Activated CD8-positive, alpha-beta memory T cell treated with anti-CD3 and anti-CD28 coated beads for 48 hours (primary cell): ENCODE measurements at places on chromosomes 3 and 15.

DNA sequence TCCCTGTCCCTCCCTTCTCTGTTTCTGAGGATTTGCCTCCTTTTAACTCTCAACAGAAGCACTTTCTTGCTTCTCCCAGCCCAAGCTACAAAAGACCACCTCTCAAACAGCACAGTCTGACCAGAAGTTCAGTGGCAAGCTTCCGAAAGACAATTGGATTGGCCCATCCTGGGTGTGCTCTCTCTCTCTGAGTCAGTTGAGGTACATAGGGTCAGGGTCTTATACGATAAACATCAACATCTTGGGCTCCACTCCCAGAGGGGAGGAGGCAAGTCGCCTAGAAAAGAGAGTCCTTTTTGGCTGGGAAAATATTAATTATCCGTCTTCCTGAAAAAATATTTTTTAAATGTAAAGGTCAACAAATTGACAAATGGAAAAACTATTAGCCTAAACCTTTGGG lies 155.8 kb downstream of the TMCO5A start:
- DNase-seq = no peak

DNA sequence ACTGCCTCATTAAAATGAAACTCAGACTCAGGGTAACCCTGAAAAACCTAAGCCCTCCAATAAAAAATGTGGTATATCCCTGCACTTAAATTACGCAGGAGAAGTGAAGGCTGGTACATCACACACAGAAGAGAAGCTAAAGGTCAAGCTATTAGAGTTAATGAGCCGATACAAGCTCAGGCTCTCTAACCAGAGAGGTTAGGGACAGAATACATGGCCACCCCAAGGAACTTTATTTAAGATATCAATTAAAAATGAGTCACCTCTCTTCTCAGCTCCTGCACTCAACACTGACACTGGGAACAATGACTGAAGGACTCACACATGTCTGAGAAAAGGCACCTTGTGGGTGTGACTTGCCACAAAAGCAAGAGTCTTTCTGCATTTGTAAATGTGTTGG lies 800.6 kb upstream of the CFAP20DC start:
- no peak for DNase-seq

DNA sequence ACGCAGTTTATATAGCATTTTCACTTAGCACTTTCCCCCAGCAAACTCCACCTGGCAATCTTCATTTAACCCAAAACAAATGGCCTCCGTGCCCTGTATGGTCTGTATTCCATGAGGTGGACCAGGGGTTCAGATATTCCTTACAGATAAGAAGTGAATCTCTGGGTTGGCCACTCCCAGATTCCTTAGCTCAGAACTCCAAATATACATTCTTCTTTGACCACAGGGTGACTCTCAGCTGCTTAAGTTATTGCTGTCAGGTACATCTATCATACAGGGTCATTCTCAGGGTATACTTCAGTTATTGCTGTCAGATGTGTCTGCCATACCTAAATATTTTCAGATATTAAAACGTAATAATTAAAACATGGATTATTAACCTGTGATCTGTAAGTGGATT lies 229.8 kb downstream of the TBL1XR1 start:
- no peak for DNase-seq

DNA sequence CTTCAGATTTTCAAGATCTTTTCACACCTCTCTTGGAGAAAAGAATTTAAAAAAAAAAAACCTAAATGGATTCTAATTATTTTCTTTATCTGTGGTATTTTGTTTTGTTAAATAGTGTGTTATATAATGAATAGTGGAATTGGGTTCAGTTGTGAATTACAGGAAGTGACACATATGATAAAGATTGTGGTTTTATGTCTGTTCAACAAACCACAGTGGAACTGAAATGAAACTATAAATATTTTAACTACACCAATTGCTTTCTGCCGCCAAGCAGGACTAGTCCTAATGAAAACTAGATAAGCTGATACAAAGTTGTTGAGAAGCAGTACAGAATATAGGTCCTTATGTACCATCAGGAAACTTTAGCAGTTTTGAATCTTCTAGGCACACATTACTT lies 121.6 kb downstream of the UBE2E2 start:
- DNase-seq = no peak

GRCh38 chr3:174193604-174194003 lies 665.5 kb upstream of the NAALADL2 start:
- DNase-seq = no peak

GRCh38 chr3:184300378-184300720 lies 1.3 kb downstream of the PSMD2 start:
- no peak for DNase-seq
